ENCODE measurements at places on chromosomes 11 and 22.
A peak's percentile ranks its signal among the peaks of the same experiment; 100 is the strongest.

DNA sequence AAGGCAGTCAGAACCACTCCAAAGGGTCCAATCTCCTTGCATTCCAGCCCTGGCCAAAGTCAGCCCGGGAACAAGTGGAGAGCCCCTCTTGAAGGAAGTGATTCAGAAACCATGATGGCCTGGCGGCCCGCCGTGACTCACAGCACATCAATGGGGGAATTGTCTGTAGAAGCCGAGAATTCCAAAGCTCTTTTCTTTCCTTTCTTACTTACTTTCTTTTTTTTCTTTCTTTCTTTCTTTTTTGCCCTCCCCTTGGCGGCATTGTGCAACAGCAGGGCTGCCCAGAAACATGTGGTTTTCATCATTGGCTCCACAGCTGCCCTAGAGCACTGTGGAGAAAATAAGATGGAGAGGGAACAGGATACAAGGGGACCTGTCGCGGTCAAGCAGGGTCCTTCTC, 140.2 kb upstream of the TIMP3 start:
- DNase-seq: no peak

- no peak for DNase-seq
These were observed 37.1 kb upstream of the HORMAD2 start for GRCh38 chr22:30043161-30043560.

- DNase-seq: no peak
These were observed 51.7 kb downstream of the BARX2 start for GRCh38 chr11:129427376-129427775.

- no peak for DNase-seq
These were observed 501.9 kb downstream of the TMEM135 start for GRCh38 chr11:87539596-87539995.

DNA sequence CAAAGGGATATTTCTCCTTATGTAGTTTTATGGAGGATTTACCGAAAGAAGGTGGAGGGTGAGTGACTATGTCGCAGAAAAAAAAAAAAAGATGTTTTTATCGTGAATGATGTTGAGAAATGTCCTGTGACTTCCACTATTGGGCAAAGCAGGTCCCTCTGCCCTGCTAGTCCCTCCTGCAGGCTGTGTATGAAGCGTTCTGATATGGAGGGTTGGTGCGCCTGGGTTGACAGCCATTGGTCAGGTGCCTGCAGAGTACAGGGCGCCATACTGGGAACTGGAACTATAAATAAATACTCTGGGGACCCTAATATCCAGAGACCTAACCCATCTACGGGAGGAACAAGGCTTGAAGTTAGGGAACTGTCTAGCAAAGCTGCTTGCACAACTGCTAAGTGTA, 1.5 kb downstream of the IL17RA start:
- DNase-seq: peak; percentile 77

- DNase-seq: no peak
These were observed 42.9 kb downstream of the DCDC1 start for GRCh38 chr11:31326470-31327148.

DNA sequence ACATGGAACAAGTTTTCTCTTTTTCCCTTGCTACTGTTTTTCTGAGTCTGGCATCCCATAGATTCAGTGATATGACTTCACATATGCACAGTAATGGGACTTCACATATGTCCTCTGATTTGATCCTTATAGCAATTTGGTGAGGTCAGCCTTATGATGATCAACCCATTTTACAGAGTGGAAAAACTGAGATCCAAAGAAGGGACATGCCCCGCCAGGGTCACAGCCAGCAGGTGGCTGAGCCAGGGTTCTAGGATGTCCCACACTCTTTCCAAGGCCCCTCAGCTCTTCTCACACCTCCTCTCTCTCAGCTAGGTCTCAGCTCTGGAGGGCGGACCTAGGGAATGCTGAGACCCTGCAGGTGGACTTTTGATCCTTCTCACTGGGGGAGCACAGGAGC, 44.3 kb upstream of the CD82 start:
- no peak for DNase-seq

DNA sequence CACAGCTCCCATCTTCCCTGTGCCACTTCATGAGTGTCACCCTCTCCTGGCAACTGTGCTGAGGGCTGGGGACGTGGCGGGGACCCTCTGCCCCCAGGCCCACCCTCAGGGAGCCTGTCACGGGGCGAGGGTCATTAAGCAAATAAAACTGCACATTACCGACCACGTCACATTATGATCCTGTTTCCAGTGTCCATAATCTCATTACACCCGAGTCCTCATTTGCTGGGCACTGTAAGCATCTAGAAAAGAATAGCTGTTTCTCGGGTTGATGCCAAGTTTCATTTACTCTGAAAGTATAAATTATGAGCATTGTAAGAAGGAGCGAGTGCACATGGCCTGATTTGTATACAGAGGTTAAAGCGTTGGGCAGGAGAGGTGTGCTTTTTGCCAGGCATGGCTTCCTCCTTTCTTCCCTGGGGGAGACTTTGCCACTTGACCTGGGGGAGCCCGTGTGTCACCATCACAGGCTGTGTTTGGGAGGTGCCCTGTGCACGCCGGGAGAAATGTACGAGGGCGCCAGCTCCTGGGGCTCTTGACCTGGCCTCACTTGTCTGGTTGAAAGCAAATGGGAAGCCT, 50.5 kb downstream of the LRP5 start:
- no peak for DNase-seq

GRCh38 chr11:89536926-89537325, 45.8 kb upstream of the NOX4 start:
- DNase-seq: no peak

DNA sequence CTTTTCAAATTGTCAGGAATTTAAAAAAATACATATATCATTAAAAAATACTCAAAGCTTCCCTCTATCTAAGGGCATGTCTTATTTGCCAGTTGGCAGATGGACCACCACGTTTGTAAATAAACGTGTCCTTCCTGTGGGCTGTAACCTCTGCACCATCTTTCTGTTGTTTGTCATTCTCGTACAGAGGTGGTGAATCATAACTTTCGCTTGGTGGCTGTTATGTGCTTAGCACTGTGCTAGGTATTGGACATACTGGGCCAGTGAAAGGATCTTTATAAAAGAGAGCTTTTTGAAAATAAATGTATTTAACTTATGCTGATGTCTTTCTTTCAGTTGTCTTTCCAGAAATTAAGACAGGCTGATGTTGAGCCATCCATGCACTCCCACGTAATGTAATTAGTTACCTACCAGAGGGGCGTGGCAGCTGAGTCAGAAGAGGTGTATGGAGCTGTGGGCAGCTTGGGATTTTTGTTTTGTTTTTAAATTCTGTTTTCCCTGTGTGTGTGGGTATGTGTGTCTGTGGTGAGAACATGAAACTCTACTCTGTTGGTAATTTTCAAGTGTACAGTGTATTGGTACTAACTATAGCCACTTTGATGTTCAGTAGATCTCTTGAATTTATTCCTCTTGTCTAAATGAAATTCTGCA, 62.7 kb downstream of the TECTA start:
- no peak for DNase-seq

- DNase-seq: no peak
These were observed 43.1 kb downstream of the CHST1 start for GRCh38 chr11:45622283-45622682.

DNA sequence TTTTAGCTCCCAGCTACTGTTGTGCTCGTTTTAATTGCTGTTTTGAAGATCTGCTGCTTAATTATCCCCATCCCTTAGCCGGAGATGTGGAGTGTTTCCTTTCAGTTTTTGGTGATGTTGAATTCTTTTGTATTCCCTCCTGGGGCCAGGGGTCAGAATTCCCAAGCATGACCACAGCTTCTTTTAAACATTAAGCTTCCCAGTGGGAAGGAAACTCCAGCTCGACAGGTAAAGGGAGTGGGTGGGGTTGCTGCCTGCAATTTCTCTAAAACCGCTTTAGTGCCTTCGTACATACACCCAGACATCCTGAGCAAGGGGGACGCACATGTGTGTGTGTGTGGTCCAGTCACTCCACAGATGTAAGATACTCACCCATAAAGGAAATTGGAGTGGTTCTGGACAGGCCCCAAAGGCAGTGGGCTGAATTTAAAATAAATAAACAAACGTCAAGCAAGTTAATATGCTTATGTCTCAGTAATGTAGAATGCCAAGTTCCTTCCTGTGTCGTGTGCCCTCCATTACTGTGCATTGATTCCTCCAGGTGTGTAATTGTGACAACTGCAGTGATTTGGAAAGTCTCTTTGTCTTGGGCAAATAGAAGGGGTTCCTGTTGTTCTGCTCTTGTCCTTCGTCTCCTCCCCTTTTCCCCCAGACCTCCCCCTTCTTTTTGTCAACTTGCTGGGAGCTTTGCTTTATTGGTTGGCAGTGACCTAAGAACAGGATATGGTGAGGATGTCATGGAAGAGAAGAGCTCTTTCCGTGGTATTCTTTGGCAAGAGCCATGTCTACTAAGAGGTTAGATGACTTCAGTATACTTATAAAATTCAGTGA, 19.2 kb upstream of the ADSL start:
- no peak for DNase-seq

DNA sequence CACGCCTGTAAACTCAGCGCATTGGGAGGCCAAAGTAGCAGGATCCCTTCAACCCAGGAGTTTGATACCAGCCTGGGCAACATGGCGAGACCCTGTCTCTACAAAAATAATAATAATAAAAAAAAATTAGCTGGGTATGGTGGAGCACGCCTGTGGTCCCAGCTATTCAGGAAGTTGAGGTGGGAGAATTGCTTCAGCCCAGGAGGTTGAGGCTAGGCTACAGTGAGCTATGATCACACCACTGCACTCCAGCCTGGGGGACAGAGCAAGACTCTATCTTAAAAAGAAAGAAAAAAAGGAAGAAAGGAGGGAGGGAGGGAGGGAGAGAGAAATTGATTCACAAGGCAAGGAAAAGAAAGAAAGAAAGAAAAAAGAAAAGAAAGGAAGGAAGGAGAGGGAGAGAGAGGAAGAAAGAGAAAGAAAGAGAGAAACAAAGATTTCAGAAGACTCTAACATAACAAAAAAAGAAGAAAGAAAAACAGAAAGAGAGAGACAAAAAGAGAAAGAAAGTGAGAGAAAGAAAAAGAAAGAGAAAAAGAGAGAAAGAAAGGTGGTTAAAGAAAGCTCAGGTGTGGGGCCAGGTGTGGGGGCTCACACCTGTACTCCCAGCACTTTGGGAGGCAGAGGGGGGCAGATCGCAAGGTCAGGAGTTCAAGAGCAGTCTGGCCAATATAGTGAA, 37.3 kb upstream of the MYH9 start:
- peak; percentile 72 for DNase-seq

DNA sequence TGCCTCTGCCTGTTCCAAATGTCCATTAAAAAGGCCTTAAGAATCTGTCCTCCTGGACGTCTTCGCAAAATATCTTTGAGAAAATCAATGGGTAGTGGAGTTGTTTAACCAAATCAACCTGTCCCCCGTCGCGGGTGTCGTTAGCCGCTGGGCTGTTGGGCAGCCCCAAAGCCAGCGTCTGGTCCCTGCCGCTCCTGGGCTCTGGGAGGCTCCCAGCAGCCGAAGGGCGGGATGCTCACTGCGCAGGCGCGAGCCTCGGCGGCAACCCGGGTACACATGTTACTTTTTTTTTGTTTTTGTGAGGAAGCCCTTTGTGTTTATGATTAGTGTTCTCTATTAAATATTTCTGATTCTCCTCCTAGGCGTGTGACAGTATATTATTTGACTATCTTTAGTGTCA, 12.6 kb downstream of the MMP10 start:
- DNase-seq: no peak

- DNase-seq: no peak
These were observed 4.2 kb upstream of the SERPINH1 start for GRCh38 chr11:75557666-75558494.

- DNase-seq: no peak
These were observed 3.6 kb upstream of the VWCE start for GRCh38 chr11:61298663-61299244.

GRCh38 chr11:32713496-32713895, 81.0 kb downstream of the CCDC73 start:
- peak; percentile 27 for DNase-seq

- no peak for DNase-seq
These were observed 3.8 kb downstream of the CBLIF start for GRCh38 chr11:59841514-59841913.

DNA sequence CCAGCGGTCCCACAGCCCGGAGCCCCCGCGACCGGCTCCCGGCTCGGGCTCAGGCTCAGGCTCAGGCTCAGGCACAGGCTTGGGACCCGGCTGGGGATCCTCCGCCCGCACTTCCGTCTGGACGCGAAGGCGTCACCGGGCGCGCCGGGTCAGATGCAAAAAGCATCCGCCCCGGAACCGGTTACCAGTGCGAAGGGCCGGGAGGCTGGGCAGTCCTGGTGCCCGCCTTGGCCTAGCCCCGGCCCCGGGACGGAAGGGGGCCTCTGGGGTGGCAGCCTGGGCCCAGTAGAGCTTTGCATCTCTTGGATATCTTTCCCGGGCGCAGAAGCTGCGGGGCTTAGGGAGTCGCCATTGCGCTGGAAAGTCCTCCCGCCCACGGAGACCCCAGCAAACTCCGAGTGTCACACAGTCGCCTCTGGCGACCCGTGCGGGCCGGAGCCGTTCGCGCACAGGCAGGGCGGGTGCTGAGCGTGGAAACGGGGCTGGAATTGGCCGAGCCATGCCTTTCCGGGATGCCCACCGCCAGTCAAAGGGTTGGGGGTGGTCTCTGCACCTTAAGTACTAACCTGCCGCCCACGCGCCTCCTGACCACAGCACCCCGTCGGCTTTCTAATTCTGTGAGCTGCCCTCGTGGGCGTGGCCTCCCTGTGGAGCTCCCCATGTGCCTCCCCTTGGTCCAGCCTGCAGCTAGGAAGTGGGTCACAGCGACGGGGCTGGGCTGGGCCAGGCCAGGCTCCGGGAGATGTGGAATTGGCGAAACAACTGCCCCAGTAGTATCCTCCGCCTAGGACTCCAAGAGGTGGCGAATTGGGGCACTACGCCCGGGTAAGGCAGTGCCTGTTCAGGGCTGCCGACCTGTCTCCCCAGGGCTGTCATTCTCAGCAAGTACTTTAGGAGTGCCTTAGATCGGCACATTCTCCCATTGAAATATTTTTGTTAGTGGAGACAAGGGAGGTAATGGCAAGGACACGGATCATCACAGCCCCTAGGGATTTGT, at the start of gene TMEM9B:
Gene TMEM9B (minus strand): TSS at position 119 of the 997 bp plus-strand sequence. CDS start 129 bp downstream, outside the sequence.
- DNase-seq: peak; percentile 91

- DNase-seq: no peak
These were observed 25.8 kb downstream of the LARGE1 start for GRCh38 chr22:33894515-33894914.

- DNase-seq: no peak
These were observed 306.1 kb upstream of the DDI1 start for GRCh38 chr11:103730131-103730940.

DNA sequence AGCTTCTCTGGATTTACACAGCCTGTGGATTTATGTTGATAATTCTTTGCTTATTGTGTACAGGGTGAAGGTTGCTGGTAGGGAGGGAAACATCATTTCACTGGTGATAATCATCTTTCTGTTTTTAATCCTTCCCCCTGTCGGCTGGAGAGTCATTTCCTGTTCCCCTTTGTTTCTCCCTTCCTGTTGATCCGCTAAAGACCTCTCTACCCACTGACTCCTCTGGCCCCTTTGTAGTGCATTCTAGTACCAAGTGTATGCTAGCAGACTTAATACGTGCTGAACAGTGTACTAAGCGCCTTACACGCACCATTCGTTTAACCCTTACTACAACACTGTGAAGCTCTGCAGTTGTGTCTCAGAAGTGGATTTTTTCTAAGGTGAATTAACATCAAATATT, 19.0 kb upstream of the OR9Q1 start:
- DNase-seq: peak; percentile 9

GRCh38 chr11:86672007-86672621, at the start of gene ME3:
Gene ME3, minus strand, starts transcription at chr11:86672616.
- DNase-seq: peak; percentile 46

All from NB4 (cell line).